Activated naive CD8-positive, alpha-beta T cell treated with anti-CD3 and anti-CD28 coated beads, Interleukin-2, amount 10 ng/mL, durations not matched to agents 7 days and 5 days (primary cell): ENCODE measurements at places on chromosomes 7 and 10. TPM values are rescaled to one million over a fixed set of nuclear protein-coding genes. Genes with fewer than 3 reads are reported as not detected.

UTF1 gene
- not detected for total RNA-seq

CRTAC1 gene
- total RNA-seq: not detected

INSYN2A gene
- total RNA-seq: not detected

RNF32 gene
- total RNA-seq: 0.97 TPM

KCNH2 gene
- total RNA-seq: 0.54 TPM

C7orf57 gene
- 0.14 TPM for total RNA-seq

STMP1 gene
- total RNA-seq: 23.3 TPM

ZNF467 gene
- 1.0 TPM for total RNA-seq

FOXP2 gene
- total RNA-seq: not detected

BMPER gene
- total RNA-seq: not detected

PRKAR1B gene
- 28.2 TPM for total RNA-seq

DNA sequence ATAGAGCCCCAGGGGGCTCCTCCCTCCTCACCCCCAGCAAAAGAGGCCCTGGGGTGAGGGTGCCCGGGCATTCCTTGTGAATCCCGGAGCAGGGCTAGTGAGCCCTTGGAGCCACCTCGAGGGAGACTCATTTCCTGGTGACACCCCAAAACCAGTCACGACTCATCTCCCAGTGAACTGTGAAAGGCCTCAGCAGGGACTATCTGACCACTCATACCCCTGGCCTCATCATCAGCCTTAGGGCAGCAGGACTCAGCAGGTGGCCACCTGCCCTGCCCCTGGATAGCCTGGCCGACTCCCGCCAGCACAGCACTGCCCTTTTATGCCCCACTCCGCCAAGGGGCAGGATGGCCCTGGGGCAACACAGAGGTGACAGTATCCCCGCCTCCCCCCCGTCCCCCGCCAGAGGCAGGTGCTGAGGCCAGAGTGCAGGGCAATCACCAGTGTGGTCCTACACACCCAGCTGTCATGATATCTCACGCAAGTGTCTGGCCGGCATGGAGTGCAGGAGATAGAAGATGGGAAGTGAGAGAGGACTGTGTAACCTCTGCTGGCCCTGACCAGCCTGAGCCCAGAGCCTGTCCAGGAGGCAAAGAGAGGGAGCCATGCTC is 3.2 kb downstream of the SNCG start:
- DNase-seq: no peak

DNA sequence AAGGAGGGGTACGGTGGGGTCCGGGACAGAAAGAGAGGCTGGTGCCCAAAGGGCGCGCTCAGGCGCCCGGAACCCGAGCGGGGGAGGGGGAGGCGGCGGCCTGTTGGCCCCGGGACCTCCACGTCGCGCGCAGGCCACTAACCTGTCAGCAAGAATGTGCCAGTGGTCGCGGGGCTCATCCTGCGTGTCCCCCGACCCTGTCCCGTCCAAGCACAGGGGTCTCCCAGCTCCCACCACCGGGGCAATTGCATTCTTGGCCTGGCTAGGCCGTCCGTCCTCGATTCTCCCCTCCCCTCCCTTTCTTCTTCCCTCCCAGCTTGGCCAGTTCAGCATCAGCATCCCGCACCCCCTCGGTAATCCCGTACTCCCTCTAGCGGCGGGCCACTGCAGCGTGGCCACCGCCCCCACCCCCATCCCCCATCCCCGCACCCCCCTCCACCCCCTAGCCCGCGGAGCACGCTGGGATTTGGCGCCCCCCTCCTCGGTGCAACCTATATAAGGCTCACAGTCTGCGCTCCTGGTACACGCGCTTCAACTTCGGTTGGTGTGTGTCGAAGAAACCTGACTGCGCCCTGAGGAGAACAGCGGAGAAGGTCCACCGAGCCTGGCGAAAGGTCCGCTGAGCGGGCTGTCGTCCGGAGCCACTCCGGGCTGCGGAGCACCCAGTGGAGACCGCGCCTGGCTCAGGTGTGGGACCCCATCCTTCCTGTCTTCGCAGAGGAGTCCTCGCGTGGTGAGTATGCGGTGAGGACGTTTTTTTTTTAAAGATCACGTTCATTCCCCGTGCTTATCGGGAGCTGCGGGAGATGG is at the start of gene SGCE:
Gene SGCE (minus strand): TSS at position 286 of the 810 bp plus-strand sequence. CDS start 35 bp downstream, at position 251.
- peak; percentile 52 for DNase-seq

- DNase-seq: no peak
Measured at GRCh38 chr10:84845628-84846261, 517.4 kb downstream of the CCSER2 start.

GRCh38 chr10:124992462-124993344 is 50.8 kb downstream of the ZRANB1 start:
- DNase-seq: peak; percentile 32

DNA sequence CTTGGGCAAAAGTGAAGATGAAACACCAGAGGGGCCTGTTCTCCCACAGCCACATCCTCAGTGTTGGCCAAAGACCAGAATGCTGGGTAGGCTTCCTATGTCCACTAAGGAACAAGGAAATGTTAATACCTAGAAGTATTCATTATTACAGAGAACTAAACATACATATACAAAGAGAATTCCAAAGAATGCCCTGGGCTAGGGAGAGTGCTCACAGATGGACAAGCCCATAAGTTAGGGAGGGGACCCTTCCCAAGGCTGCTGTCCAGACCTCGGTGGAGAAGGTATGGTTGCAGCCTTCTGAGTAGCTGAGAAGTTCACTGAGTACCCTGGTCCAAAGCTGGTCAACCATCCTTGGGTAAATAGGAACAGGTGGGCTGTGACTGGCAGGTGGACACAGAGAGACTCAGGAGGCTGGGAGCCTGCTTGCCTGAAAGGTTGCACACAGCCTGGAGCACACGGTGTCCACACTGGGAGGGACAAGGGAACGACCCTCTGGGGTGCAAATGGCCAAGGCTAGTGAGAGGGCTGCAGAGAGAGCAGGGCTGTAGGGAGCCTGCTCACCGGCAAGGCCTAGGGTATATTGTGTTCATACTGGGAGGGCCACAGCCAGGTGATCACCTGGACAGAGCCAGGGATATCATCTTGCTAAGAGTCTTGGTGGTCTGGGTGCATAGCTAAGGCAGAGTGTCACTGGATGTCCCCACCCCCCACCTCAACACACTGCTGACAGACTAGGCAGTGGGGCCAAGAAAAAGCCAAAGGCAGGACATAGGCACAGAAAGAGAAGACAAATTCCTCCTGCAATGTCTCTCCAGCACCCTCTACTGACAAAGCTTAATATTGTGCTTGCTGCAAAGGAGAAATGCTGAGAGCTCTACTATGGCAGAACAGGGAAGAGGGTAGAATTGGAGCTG is 40.3 kb downstream of the CPVL start:
- DNase-seq: peak; percentile 30

DNA sequence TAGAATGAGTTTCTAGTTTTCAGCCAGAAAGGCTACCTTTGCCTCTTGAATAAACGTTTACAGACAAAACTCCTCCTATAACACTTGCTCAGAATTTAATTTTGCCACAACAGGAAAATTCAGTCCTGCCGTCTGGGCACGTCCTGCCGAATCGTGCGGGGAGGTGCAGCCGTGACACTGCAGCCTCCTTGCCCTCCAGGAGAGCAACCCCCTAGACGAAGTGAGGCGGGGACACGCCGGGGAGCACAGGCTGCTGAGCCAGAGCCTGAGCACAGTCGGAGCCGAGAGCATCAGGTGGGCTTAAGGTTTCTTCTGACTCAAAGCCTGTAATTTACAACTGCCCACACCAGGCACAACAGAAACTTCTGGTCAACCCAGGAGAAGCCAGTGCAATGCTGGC is 102.3 kb downstream of the DYNC2I1 start:
- DNase-seq: no peak

GRCh38 chr10:36280890-36281499 is 638.9 kb upstream of the FZD8 start:
- DNase-seq: no peak

DNA sequence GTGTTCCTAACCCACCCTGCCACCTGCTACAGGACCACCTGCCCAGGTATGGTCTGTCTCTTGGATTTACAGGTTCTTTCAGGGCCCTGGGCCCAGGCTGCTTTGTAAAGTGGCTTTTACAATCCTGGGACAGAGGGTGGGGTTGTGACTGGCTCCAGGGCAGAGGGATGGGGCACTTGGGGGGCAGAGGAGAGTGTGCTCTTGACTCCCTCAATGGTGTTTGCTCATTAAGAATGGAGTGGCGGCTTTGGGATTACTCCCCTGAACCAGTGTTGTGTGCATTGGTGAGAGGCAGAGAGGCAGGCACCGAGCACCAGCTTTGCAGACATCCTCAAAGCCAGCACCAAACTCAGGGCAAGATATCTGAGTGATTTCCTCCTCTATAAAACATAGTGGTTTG is 43.5 kb downstream of the VWA2 start:
- no peak for DNase-seq

GRCh38 chr7:45923290-45923689 is 2.2 kb upstream of the IGFBP3 start:
- peak; percentile 76 for DNase-seq

GRCh38 chr7:691361-692045 is 35.0 kb upstream of the DNAAF5 start:
- no peak for DNase-seq

DNA sequence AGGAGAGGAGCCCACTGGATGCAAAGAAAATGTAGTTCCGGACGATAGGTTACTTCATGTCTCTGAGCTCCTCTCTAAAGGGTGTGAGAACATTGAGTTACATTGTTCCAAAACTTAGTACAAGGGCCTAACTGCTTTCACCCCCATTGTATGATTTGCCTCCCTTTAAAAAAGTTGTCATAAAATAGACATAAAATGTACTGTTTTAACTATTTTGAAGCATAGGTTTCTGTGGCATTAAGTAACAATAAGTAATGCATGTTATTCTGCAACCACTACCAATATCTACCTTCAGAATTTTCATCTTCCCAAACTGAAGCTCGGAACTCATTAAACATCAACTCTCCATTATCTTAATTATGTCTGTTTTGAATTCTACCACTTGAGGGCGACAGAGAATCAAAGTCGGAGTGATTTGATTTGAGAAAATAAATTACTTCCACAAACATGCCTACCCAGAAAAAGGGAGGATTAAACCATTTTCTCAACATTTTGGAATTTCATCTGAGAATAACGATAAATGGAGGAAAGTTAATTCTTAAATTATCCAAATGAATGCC is 2.7 kb downstream of the IGFBP1 start:
- no peak for DNase-seq

DNA sequence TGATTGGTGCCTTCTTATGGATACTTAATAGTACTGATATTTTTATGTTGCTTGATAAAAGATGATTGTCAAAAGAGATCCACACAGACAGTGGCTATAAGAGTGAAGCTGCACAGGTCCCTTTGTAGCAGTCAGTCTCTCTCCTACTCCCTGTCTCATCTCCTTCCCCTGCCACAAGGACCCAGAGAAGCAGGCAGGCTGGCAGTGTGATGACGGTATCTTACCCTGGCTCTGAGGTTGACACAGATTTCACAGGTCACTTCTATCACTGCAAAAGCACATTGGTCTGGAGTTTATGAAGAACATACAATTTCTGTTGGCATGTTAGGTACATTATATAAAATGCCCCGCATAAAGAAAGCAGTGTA is 64.4 kb upstream of the AHR start:
- DNase-seq: peak; percentile 50

- no peak for DNase-seq
Measured at GRCh38 chr10:20363684-20364083, 533.4 kb downstream of the NEBL start.

GRCh38 chr7:46755120-46756034 is 826.5 kb downstream of the TNS3 start:
- DNase-seq: no peak

GRCh38 chr7:155252444-155252887 is 45.2 kb upstream of the INSIG1 start:
- DNase-seq: no peak

GRCh38 chr10:3876350-3876962 is 91.4 kb upstream of the KLF6 start:
- no peak for DNase-seq

- DNase-seq: no peak
Measured at GRCh38 chr10:113524539-113525490, 28.0 kb upstream of the HABP2 start.

GRCh38 chr10:75602341-75602740 is 170.9 kb downstream of the LRMDA start:
- DNase-seq: no peak

DNA sequence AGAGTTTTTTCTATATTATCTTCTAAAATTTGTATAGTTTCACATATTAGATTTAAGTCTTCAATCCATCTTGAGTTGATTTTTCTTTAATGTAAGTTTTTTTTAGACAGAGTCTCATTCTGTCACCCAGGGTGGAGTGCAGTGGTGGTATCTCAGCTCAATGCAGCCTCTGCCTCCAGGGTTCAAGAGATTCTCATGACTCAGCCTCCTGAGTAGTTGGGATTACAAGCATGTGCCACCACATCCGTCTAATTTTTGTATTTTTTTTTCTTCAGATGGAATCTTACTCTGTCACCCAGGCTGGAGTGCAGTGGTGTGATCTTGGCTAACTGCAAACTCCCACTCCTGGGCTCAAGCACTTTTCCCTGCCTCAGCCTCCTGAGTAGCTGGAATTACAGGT is 143.4 kb upstream of the ZNF92 start:
- DNase-seq: no peak

- DNase-seq: no peak
Measured at GRCh38 chr7:43702974-43703373, 26.3 kb downstream of the COA1 start.

- no peak for DNase-seq
Measured at GRCh38 chr10:112335111-112335867, 38.6 kb upstream of the ACSL5 start.

- no peak for DNase-seq
Measured at GRCh38 chr10:101535949-101536348, 52.1 kb downstream of the POLL start.

DNA sequence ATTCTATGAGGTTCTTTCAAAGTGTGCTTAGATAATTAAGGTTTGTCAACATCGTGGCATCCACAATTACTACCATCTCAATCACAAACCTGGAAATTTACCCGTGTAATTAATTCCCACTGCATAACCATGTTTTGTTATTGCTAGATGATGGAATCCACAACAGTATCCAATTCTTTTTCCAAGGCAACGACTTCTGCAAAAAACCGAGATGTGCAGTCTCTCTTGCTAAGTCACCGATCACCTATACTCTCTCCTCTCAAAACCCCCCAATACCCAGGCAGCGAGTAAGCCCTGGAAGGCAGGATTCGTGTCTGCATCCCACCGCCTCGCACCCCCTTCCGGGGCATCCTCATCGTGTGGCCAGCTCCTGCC is 678 bp upstream of the EIF4H start:
- DNase-seq: no peak

- DNase-seq: no peak
Measured at GRCh38 chr7:33697616-33698015, 207.7 kb upstream of the BMPER start.
